ENCODE measurements at places on chromosomes 11 and 22. TPM values are rescaled to one million over a fixed set of nuclear protein-coding genes. Genes with fewer than 3 reads are reported as not detected.

DNA sequence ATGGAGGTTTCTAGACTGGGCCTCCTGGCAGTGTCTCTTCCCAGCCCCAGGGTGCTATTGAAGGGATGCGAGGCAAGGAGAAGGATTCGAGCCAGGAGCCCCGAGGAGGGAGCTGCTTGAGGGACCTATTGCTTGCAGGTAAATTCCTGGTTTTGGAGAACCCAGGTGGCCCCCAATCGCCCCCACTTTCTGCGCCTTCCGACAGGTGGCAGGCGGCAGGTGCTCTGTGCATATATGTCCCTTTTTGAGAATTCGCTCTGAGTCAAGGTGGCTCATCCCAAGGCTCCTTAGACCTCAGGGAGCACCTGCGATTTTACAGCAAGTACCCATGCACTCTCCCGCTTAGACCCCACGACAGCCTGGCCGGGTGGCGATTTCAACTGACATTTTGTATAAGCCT is 40.3 kb upstream of the SHISAL1 start:
- no peak for DNase-seq

GRCh38 chr11:68379206-68379605 is 66.8 kb downstream of the LRP5 start:
- DNase-seq = no peak

DNA sequence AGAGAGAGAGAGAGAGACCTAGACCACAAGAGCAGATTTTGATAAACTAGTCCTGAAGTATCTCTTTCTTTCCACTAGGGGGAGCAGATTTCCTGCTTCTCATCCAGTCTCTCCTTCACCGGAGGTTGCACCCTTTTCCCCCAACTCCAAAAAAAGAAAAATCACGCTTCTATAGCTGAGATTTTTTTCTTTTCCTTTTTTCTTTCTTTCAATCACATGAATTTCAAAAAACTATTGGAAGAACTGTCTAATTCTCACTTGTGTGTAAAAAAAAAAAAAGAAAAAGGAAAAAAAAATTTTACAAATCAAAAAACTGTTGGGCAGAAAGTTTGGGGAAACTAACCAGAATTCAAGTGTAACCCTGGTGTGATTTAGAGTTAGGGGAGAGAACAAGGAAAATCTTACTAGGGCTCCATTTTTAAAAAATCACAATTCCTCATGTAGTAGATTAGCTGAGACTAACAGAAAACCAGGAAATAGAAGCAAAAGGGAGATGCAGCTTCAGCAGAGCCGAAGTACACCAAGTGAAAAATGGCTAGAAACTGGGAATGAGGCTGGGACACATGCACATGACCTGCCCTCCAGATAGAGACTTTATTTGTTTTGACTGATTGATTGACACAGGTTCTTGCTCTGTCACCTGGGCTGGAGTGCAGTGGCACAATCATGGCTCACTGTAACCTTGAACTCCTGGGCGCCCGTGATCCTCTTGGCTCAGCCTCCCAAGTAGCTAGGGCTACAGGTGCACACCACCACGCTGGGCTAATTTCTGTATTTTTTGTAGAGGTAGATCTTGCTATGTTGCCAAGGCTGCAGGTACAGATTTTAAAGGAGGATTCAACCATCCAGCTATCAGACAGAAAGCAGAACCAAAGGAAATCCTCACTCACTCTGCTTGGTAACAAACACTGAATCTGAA is 27.1 kb downstream of the SDHD start:
- no peak for DNase-seq

- no peak for DNase-seq
These were observed 77.0 kb upstream of the DDI1 start for GRCh38 chr11:103959279-103959942.

DNA sequence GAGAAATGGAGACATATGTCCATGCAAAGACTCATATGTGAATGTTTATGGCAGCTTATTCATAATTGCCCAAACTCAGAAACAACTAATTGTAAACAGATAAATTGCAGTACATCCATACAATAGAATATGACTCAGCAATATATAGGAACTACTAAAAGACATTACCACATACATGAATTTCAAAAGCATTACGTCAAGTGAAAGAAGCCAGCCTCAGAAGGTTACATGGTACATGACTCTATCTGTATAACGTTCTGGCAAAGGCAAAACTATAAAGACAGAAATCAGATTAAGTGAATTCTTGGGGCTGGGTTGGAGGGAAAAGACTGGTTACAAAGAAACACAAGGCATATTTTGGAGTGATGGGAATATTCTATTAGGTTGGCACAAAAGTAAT is 7.2 kb downstream of the KCTD21 start:
- DNase-seq = no peak

DNA sequence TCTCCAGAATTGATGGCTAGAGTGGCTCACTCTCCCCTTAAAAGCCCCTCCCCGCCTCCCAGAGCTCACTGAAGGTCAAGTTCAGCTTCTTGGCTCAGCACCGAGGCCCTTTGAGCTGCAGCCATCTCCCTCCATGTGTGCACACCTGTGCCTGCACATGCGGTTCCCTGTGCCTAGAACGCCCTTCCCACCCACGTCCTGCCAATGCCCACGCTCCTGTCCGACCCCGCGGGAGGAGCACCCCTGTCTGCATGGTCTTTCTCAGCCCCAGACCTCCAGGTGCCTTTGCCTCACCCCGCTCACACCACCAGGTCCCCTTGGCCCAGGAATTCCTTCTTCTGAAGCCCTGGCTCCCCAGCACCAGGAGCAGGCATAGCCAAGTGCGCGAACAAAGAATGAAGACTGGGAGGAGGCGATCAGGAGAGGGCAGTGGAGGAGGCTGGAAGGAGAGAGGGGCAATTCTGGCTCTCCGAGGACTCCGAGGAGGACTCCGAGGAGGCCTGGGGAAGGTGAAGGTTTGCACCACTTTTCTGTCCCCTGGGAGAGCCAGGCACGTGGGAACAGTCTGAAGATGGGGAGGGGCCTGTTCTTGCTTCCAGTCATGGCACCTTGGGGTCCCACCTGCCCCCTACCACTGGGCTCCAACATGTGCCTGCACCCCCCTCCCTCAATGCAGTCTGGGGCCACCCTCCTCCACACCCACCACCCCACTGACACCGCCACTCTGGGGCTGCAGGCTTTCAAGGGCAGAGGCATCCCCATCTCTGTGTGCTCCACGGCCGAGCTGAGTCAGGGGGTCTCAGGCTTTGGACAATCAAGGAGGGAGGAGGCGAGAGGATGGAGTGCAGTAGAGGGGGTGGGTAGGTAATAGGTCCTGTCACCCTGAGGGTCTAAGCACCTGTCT is 17.7 kb downstream of the IGF2 start:
- no peak for DNase-seq

GRCh38 chr11:57798905-57799559 is 37.4 kb downstream of the CTNND1 start:
- DNase-seq = no peak

- DNase-seq = no peak
These were observed 48.9 kb downstream of the TNRC6B start for GRCh38 chr22:40226620-40227019.

DNA sequence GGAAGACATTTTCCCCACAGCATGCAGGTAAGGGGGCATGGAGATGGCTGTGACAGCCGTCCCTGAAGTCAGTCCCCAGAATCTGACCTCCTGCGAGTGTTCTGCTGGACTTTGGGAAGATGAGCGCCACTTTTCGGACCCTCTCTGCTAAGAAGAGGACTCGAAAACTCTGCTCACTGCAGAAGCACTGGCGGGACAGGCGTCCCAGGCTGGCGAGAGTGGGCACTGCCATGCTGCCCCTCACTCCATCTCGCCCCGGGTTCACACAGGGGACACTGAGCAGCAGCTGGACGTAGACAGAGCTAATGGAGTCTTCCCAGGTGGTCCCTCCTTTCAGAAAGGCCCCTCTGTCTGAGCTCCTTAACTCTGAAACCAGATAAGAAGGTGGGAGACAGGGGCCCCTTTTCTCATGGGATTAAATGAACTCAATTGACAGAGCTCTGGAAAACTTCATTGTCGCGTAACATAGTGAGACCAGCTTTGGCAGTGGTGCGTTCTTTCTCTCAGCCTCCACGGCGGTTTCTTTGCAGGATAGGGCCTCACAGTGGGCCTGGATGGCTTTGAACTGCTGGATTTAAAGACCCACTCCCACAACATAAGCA is 4.8 kb downstream of the ADAMTS8 start:
- no peak for DNase-seq

LUZP2 gene
- total RNA-seq = 3.8 TPM

PRR33 gene
- total RNA-seq = not detected

VWCE gene
- total RNA-seq = 13.8 TPM

C11orf58 gene
- 141 TPM for total RNA-seq

TAGLN gene
- total RNA-seq = 53.9 TPM
